HS-27A (cell line): ENCODE measurements at places on chromosomes 3 and 15.

- DNase-seq = no peak
These were observed 3.2 kb upstream of the ARPP21 start for GRCh38 chr3:35635926-35636683.

DNA sequence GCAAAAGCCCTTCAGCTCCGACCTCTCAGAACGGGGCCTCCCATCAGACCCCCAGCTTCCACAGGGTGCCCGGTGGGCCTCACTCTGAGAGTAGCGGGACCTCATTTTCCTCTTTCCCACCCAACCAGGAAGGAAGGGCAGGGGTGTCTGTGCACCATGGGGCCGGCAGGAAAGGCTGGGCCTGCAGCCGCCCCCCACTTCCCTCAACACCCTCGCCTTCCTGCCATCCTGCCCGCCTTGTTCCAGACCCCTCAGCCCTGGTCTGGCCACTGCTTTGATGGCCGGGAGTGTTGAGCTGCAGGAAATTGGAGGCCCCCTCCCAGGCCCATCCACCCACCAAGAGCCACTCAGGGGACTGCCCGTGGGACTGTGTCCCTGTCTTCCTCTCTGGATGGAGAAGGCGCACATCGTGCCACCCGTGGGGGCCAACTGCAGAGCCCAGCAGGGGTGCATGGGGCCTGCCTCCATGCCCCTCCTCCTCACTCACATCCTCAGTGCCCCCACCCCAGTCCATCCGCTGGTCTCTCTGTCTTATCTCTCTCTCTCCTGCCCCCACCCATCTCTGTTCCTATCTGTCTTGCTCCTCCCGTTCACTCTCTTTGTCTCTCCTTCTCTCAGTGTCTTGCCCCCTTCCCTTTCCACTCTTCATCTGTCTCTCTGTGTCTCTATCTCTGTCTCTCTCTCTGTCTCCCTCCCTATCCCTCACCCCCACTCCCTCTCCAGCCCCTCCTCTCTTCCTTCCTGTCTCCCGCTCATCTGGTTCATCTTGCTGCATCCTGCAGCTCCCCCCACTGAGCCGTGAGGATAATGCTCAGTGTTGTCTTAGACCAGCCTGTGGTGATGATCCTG, 1.8 kb upstream of the PLXND1 start:
- no peak for DNase-seq

DNA sequence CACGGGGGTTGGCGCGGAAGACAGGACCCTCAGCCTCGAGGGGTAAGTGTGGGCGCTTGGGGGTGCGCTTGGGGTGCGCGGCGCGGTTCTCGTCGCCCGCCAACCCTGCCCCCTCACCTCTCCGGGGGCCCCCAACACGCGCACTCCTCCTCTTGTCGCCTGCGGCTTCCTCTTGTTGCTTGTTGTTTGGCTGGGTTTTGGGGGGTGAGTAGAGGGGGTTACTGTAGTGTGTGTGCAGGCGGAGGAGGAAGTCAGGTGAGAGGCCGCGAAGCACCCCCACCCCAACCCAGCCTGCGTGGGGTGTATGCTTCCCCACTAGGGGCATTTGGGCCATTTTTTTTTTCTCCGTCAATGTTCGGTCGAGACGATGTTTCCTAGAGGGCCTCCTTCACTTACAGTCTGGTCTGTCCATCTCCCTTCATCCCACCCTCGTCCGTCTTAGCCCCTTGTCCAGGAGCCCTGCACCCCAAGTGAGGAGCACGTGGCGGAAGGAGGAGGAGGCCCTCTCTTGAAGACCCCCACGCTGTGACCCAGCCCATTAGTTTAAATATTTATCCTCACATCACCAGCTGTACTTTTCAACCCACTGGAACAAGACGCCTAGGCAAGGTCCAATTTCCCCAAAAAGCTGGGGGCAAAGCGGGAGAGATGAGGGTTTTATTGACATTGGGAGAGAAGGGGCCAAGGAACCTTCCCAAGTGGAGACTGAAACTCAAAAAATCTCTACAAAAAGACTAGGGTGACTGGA, 20.4 kb upstream of the SATB1 start:
- DNase-seq = no peak

DNA sequence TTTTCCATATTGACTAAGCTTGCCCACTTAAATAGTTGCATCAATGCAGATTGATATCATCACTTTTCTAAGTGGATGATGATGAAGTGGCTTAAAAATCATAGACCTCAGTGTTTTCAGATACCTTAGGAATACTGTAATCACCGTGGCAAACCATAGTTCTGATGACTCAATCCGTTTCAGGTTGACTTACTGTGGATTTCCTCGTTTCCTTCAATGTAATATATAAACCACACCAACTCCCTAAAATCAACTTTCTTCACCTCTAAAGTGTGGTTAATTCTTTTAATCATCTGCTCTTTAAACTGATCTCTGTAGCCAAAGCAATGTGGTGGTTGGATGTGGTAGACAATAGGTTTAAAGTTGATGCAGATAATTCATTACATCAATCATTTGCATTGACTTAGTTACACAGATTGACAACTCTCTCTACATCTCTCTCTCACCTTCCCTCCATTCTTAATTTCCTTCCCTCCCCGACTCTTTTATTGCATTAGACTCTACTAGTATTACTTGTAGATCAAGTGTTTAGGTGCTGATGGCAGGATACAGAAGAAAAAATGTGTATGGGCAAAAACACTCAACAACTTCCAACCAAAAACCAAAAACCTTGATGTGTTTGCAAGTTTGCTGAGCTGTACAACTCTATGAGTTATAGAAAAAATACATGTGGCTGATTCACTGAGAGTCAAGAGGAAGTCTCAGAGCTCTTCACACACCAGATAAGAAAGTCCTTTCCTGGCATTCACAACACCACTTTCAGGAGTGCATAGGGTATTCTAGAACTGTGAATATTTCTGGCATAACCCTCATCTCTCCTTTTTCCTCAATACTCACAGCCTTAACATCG, 243.5 kb downstream of the NFKBIZ start:
- DNase-seq = no peak

DNA sequence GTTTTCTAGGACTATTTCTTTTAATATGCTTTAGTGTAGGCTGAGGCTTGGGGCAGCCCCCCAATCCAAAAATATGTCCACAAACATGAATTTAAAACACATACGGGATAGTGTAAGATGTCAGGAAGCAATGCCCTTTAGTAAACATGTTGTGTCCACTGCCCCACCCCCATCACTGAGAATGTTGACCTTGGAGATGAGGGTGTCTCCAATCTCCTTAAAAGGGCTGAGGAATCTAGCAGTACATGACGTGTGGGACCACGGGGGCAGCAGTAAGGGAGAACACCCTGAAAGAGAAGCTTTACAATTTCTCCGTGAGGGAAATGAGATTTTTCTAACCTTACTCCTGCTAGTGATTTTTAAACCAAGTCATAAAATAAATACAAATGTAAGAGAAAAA, 84.7 kb downstream of the SQOR start:
- DNase-seq = no peak

- DNase-seq = no peak
These were observed 21.3 kb upstream of the SEC62 start for GRCh38 chr3:169945313-169945712.

DNA sequence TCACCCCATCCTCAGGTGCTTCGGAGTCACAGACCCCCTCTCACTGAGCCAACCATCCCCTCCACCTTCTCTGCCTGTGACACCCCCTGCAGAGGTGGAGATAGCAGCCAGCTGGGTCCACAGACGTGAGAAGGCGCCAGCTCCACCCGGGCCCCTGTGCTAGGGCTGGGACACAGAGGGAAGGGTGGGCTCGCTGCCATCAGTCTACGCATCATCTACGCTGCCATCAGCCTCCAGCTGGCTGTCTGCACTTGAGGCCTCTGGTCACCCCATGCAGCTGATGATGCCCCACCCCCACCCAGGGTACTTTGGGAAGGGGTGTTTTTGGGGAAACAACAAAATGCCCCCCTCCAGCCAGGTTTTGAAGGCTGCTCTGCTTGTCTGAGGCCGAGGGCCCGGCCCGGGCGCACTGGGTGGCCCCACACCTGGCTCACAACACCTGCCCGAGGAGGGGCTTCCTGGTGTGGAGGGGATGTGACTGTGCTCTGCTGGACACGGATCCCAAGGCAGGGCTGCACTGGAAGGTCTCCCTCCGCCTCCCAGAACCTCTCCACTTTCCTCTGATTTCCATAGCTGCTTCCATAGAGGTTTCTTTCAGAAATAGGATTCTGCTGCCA, 163.4 kb upstream of the IQSEC1 start:
- DNase-seq = no peak

GRCh38 chr3:39013289-39013688, 38.5 kb downstream of the SCN11A start:
- DNase-seq = no peak

GRCh38 chr15:67152429-67152828, 87.0 kb downstream of the SMAD3 start:
- no peak for DNase-seq

DNA sequence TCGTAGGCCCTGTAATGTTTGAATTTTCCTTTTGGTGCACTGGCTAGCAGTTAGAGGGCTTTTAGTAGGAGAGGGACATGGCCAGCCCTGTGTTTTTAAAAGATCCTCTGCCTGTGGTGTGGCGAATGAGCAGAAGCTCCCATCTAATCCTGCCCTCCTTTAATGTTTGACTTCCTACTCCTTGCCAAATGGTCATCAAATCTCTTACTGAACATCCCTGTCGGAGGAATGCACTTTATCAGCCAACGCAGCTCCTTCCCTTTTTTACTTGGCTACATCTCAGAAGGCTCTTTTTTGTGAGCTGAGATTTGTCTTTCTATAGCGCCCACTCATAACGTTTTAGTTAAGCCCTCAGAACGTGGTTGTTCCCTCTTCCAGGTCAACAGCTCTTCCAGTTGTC, 44.8 kb downstream of the MAP2K5 start:
- no peak for DNase-seq

DNA sequence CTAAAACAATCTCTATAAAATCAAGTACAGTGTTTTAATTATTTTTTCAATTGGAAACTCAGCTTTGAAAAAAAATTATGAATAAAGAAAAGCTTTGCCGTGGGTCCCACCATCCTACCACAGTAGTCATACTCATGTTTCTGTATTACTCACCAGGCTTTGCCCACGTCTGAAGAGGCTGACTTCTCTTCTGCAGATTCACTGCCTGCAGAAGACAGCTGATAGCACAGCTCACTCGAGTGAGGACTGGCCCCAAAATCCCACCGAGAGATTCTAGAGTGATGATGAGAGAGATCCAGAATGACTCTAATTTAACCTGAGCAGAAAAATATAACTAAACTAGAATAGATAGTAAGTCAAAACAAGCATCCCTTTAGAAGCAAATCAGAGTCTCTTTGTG, 11.9 kb downstream of the C2CD4B start:
- no peak for DNase-seq

GRCh38 chr15:42401544-42402454, 42.5 kb downstream of the CAPN3 start:
- DNase-seq = no peak

GRCh38 chr15:91632176-91632575, 221.3 kb upstream of the SLCO3A1 start:
- no peak for DNase-seq

- DNase-seq = no peak
These were observed 25.8 kb upstream of the PLA2G4E start for GRCh38 chr15:42046597-42046996.
